ENCODE measurements at places on chromosomes 11 and 22.

DNA sequence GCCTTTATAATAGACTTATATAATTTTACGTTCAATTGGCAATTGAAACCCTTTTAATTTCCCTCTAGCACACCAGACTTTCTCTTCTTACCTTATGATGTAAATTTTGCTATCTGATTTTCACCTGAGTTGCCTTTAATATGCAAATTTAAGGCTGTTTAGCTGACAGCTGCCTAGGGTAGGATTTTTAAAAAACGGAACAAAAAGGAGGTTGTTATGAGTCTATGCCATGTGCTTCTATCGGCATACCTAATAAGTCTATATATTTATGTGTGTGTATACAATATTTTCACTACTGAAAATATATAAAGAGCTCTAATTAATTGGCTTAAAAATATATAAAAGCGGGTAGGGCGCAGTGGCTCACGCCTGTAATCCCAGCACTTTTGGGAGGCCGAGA is 11.8 kb upstream of the SELENOH start:
- no peak for DNase-seq

- DNase-seq: no peak
These were observed 13.0 kb downstream of the FBLN1 start for GRCh38 chr22:45515676-45516075.

- no peak for DNase-seq
These were observed 53.7 kb downstream of the FBXO7 start for GRCh38 chr22:32528316-32528715.

DNA sequence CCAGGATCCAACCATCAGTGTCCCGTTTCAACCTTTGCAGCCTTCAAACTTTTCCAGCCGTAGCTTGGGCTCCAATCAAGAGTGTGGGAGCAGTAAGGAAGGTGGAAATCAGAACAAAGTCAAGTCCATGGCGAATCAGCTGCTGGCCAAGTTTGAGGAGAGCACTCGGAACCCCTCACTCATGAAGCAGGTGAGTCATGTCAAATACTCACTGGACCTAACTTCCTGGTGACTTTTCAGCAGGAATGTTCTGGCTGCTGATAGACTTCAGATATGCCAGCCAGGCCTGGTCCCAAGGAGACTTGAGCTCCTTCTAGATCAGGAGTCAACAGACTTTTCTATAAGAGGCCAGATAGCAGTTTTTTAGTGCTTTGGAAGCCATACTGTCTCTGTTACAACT is 129.0 kb downstream of the MICAL2 start:
- peak; percentile 24 for DNase-seq

DNA sequence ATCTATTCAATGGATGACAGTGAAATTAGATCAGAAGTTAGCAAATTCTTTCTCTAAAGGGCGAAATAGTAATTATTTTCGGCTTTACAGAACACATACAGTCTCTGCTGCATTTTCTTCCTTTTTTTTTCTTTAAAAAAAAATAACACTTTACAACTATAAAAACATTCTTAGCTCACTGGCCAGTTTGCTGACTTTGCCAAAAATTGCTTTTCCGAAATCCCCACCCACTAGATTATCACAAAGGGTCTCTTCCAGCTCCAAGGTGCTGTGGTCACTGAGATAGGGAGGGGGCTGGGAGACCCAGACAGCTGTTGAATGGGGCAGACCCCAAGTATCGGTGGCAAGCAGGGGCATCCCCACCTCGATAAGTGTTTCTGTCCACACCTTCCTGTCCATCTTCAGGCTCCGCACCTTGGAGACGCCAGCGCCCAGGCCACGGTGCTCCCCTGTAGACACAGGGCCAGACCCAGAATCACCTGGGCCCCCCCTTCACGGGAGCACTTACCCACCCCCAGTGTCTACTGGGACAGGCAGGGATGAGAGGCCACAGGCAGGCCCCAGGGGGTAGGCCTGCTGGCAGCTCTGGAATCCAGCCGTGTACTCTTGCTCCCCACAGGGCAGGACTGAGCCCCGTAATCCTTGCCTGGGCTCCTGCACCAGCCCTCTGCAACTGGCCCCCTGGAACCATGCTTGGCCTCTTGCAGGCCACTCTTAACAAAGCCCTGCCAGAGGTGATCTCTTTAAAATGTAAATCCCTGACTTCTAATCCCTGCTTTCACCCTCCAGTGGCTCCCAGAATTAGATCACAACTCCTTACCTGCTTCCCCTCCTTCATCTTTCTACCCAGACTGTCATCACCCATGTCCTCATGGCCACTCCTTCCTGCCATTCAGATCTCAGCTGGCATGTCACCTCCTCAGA is 31.5 kb upstream of the PDE2A start:
- DNase-seq: no peak

DNA sequence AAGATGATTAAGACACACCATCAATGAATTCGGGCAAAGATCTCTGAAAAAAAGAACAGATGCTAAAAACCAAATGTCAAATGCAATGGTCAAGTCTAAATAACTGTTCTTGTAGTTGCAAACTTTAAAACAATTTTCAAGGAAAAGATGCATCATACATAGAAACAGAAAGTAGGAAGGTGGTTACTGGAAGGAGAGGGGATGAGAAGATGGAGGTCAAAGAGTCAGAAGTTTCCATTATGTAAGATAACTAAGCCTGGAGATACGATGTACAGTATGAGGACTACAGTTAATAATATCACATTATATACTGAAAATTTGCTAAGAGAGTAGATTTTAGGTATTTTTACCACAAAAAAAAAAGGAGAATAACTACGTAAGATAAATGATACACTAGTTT is 27.1 kb downstream of the CWF19L2 start:
- no peak for DNase-seq

DNA sequence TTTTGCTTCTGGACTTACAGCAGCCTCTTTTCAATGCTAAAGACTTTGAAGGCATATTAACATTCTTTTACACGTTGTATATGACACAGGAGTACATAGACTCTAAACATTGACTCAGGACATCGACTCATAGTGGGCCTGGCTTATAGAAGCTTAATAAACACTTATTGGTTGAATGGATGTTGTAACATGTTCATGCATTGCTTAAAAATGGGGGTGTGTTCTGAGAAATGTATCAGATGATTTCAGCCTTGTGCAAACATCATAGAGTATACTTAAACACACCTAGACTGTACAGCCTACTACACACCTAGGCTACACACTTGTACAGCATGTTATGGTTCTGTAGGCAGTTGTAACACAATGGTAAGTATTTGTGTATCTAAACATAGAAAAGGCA is 17.9 kb downstream of the TTC17 start:
- peak; percentile 73 for DNase-seq

GRCh38 chr11:114307524-114308203 is 11.5 kb downstream of the NNMT start:
- peak; percentile 92 for DNase-seq

GRCh38 chr11:133937015-133937414 is 19.8 kb downstream of the IGSF9B start:
- DNase-seq: no peak

DNA sequence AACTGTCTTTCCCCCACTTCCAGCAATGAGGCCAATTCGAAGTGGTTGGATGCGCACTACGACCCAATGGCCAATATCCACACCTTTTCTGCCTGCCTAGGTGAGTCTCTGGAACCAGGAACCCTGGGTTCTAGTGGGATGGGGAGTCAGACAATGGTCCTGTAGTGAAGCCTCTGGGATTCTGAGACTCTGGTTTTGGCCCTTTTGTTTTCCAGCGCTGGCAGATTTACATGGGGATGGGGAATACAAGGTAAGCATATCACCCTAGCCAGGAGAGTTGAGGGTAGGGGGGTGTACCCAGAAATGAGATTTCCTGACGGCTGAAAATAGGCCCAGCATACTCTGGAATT is 530 bp downstream of the BBS1 start:
- no peak for DNase-seq

DNA sequence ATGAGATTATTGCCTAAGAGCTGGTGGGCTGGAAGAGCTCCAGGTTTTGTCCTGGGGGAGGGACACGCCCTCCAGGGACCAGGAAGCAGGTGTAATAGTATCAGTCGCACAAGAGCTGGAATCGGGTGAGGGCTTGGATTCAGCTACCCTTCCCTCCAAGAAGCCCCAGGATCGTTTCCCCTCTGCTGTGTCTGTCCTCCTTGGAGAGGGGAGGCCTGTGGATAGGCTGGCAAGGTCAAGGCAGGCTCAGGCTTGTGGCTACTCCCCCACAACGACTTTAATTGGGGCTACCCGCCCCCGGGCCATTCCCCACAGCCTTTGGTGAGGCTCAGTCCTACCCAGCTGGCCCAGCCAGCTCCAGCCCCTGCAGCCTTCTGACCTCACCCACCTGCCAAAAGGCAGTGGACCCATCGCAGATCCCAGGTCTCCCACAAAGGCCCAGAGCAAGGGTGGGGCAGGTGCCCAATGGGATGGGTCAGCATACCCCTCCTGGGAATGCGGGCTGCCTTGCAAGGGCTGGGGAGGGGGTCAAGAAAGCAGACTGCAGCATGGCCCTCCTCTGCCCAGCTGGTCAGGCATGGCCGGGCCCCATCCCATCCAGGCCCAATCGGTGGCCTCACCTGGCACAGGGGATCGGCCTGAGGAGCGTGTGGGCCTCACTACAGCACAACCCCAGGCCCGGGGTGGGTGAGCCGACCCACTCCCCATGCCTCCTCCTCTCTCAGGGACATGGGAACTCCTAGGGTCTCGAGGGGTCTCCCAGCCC is 1.0 kb downstream of the CTSD start:
- DNase-seq: no peak

DNA sequence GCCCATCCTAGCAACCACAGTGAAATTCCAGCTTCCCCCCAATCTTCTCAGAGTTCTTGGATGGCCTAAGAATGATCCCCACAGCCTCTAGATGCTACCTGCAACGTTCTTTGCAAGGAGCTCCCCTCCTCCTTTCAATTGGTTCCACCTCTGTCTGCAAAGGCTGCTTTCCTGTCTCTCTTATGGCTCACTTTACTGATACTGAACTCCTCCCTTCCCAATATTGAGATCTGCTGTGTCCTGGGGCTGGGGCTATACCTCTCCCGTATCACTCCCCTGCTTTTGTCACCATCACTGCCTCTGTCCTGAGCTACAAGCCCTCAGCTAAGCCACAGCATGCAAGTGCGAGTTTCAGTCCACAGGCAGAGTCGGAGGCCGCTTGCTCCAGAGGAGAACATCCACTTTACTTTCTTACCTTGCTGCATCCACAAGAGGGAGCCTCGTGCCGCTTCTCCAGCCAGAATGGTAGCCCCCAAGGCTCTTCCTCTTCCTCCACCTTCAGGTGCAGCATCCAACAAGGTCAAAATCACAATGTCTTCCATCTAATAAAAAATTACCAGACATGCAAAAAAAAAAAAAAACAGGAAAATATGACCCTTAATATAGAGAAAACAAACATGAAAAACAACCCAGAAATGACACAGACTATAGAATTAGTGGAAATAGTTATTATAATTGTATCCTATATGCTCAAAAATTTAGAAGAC is 48.6 kb upstream of the TMEM45B start:
- peak; percentile 22 for DNase-seq

DNA sequence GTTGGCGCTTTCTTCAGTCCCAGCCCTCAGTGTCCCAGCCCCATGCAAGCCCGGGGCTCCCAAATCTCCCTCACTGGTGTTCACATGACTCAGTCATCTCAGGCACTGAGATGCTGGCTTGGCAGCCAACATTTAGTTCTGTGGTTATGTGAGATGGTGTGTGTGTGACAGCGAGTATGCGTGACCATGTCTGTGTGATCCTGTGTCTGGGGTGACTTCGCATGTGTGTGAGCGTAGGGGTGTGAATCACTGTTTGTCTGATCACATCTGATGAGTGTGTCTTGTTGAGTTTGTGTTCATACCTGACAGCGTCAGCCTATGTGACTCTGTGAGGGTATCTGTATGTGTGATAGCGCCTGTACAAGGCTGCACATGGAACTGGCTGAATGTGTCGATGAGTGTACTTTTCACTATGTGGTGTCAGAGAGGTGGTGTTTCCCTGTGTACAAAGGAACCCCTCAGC is 16.2 kb downstream of the CREB3L1 start:
- DNase-seq: peak; percentile 96

DNA sequence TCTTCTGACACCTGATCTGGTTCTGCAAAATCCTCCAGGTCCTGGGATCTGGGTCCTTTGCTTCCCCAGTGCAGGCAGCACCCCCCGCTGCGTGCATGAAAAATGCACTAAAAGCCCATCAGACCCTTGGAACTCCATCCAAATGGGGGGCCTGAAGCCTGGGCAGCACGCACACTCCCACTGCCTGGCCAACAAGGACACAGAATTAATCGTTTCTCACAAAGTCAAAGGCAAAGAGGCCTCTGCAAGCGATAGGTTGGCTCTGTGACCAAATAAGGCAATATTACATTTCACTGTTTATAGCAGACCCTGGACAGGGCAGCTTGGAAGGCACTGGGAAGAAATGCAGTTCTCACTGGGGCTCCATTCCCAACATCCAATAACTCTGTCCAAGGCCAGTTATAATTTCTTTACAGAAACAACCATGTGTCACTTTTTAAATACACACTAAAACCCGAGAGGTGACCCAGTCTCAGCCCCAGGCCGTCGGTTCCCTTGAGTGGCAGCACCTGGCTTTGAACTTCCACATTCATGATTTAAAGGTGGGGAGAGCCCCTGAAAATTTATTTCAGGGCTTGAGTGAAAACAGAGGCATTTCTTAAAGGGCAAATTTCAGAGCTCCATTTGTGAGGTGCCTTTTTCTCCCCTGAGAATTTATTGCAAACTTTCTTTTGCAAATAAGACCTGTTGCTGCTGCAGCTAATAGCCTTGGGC is 114.4 kb upstream of the ANO1 start:
- DNase-seq: no peak

DNA sequence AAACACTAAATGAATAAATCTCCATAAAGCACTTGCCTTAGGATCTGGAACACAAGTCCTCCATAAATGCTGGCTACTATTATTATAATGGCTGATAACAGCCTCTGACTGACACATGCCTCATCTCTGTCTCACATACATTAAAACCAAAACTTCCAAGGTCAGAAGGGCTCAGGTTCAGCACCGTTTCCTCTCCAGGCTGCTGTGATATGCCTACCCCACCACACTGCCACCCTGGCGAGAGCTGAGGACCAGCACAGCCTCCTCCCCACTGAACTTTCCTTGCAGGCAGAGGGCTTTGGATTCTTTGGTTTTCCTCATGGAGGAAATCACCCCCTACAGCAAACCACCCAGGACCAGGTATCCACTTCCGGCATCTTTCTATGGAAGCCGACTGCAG is 112.8 kb downstream of the ABTB2 start:
- DNase-seq: no peak

DNA sequence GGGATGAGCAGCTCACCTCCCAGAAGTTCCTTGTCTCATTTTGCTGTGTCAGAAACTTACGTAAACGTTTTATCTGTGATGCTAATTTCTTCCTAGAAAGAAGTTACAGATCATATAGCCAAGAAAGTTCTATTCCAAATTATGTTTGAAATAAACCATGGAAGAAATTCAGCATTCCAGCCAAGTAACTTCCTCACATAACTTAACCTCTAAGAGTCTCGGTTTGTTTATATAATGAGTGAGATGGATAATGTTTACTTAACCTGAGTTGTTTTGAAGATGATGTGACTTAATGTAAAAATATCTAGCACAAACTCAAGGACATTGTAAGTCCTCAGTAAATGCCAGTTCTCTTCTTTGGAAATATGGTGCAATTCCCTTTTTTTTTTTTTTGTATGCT is 8.9 kb upstream of the MUC15 start:
- peak; percentile 24 for DNase-seq

Data from fibroblast of upper back skin (primary cell).